ENCODE measurements at places on chromosomes 12 and 14.

DNA sequence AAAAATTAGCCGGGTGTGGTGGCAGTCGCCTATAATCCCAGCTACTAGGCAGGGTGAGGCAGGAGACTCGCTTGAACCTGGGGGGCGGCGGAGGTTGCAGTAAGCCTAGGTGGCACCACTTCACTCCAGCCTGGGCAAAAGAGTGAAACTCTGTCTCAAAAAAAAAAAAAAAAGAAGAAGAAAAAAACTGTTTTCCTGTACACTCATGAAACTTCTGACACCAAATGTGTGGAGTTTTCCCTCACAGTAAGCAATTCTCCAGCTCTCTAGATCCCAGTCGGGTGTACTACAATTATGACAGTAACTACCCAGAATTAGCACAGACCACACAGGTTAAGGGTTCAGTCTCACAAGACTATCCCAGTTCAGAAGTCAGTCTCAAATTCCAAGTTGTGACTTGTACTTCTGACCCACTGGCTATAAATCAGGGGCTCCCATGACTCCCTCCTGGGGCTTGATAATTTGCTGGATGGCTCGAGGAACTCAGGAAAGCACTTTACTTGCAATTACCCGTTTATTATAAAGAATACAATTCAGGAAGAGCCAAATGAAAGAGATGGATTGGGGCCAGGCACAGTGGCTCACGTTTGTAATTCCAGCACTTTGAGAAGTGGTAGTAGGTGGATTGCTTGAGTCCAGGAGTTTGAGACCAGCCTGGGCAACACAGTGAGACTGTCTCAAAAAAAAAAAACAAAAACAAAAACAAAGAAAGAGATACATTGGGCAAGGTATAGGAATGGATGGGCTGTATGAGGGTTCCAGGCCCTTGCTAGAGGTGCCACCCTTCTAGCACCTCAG lies 12.4 kb upstream of the ARF6 start:
- DNase-seq, result no peak

- no peak for DNase-seq
These were observed 545.4 kb downstream of the FOXG1 start for GRCh38 chr14:29311983-29312382.

DNA sequence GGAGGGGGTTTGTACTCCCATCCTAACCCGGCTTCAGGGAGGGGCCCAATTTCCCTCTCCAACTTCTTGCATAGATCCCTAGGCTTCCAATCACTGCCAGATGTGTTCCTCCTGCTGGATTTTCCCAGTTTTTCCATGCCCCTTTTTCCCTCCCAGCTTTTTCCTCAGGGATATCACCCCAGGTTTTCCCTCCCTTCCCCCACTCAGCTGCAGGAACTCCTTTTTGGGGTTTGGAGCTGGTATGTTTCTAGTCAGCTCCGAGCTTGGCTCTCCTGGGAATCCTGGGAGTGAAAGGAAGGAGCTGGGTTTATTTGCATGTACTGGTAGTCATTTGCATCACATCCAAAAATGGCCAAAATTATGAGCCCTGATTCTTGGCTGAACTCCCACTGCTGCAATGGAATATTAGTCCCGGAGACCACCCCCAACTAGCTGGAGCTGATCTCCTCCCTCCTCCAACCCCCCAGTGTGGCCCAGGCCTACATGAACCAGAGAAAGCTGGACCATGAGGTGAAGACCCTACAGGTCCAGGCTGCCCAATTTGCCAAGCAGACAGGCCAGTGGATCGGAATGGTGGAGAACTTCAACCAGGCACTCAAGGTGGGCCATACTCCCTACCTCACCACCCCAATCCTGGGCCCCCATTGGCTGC lies 1.4 kb upstream of the RDH5 start:
- no peak for DNase-seq

DNA sequence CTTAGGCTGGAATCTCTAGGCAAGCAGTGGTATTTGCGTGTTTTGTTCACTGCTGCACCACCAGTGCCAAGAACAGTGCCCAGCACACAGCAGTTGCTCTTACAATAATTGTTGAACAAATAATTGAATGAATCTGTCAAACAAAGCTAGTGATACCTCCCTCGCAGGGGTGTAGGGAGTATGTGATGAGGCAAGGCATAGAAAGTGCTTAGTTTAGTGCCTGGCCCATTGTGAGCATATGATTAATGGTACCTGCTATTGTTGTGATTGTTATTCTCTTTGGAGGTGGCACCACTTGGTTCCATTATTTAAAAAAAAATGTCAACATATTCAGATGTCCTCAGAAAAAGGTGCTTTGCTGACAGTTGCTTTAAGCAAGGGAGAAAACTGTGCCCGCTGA lies 210.1 kb upstream of the TBX3 start:
- no peak for DNase-seq

DNA sequence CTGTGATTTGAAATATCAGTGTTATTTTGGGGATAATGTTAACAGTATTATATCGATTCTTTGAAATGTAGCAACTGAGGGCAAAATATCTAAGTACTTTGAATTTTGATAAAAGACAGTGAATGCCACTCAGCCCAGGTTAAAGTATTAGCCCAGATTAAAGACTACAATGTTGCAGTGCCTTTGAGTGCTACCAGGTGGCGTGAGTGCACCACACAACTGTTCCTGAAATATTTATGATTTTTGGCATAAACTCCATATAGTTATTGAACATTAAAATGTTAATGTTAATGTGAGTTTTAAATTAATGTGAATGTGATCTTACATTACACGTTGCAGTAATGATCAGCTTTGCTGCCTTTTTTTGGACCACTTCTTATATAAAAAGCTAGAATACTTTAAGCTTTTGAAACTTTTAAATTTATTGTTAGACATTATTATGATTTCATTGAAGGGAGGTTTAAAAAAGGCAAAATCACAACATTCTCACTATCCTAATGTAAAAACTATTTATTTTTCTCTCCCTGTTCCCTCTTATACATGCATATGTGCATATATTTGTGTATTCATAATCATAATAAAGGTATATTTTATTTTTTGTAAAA lies 22.5 kb downstream of the MRPS35 start:
- DNase-seq, result peak; percentile 59

DNA sequence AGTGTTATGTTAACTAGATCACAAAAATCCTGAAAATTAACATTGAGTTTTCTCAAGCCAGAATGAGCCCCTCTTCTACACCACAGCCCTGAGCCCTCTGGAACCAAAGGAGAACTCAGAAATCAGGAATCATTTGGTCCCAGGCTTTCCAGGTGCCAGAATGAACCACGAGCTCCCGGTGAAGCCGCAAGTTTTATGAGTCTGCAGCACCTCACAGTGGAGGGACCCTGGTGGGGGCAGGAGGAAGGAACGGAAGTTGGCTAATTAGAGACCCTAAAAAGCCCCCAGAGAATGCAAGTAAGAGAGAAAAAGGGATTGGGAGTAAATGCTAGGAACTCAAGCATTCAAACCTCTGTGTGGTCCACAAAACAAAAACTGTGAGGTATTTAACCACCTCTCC lies 52.9 kb upstream of the BCL2L14 start:
- no peak for DNase-seq

- DNase-seq, result no peak
These were observed 255.0 kb downstream of the PAX9 start for GRCh38 chr14:36916668-36917067.

DNA sequence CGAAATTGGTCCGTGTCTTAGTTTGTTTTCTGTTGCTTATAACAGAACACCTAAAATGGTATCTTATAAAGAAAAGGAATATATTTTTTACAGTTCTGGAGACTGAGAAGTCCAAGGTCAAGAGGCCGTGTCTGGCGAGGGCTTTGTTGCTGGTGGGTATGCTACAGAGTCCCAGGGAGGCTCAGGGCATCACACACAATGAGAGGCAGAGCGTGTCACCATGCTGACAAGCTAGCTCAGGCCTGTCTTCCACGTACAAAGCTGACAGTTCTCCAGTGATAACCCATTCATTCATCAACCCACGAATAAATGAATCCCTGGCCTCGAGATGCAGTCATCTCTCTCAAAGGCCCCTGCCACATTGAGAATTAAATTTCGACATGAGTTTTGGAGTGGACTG lies 56.7 kb upstream of the AEBP2 start:
- DNase-seq, result no peak

- DNase-seq, result no peak
These were observed 397.7 kb upstream of the DDHD1 start for GRCh38 chr14:53550776-53551175.

GRCh38 chr14:63603749-63604277 lies 37.9 kb downstream of the WDR89 start:
- DNase-seq, result no peak

- no peak for DNase-seq
These were observed 13.6 kb upstream of the PLEK2 start for GRCh38 chr14:67425608-67426007.

DNA sequence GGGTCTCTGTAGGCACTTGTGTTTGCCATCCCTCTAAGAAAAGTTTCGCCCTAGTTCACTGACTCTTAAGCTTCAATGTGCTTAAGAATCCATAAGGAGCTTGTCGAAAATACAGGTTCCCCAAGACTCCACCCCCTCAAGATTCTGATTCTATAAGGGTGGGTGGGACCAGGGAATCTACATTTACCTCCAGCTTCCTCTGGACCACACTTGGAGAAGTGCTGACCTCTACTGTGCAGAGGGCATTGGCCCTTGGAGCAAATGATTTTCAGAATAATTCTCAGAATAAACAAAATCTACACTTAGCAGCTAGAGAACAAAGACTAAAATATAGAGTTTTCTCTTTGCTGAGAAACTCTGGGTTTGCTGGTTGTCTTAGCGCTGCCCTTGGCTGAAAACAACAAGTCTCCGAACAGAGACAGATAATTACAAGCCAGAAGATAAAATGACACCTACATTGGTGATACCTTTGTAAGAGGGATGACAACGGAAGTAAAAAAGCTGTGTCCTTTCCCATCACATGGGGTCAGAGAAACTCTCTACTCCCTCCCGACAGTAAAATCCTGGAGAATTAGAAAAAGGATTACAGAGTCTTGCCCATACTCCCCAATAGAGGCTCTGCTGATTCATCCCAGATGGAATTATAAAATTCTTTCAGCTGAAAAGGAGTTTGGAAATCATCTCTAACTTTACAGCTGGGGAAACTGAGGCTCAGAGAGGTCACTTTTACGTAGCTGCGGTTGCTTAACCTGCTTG lies 4.8 kb downstream of the TGFB3 start:
- no peak for DNase-seq

GRCh38 chr12:132834181-132834711 lies 5.6 kb upstream of the GOLGA3 start:
- no peak for DNase-seq

- DNase-seq, result peak; percentile 61
These were observed 822 bp upstream of the POU6F1 start for GRCh38 chr12:51218607-51219161.
